ENCODE measurements at places on chromosomes 13 and 19.

DNA sequence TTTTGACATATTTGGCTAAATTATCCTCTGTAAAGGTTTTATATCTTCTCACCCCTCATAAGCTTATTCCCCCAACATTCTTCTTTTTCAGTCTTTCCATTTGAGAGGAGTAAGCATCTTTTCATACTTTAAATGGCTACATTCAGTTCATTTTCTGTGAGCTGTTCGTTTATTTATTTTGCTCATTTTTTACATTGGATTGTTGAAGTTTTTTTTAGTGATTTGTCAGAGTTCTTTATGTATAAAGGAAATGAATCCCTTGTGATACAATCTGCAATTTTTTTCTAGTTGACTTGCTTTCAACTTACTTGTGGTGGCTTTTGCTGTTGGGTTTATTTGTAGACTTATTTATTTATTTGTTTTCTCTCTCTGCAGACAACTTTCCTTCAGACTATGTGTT, 250.3 kb downstream of the DLEU7 start:
- DNase-seq: no peak

DNA sequence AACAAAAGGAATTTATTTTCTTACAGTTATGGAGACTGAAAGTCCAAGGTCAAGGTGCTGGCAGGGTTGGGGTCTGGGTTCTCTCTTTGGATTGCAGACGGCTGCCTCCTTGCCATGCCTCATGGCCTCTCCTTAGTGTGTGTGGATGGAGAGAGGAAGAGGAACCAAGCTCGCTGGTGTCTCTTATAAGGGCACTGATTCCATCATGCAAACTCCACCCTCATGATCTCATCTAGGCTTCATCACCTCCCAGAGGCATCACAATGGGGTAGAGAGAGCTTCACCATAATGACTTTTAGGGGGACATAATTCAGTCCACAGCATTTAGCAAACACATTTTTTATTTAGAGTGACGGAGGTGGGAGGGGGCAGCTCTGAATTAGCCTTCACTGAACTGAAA, 104.9 kb upstream of the ABCC4 start:
- no peak for DNase-seq

GRCh38 chr13:103229674-103230073, 163.5 kb upstream of the SLC10A2 start:
- no peak for DNase-seq

DNA sequence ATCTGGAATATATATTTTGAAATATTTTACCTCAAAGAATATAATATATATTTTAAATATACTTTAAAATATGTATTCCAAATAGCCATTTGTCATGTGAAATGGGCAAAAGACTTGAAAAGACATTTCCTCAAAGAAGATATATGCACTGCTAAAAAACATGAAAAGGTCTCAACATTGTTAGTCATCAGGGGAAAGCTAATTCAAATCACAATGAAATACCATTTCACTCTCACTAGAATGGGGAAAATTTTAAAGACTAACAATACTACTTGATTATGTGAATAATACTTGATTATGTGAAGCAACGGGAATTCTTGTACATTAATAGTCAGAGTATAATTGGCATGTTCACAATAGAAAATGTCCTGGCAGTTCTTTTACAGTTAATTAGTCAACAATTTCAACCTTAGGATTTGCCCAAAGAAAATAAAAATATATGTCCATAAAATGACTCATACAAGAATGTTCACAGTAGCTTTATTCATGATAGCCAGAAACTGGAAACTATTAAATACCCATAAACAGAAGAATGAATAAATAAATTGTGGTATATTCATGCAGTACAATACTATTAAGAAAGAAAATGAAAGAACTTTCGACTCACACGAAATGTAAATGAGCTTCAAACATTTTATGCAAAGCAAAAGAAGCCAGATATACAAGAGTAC, 6.8 kb upstream of the KBTBD6 start:
- no peak for DNase-seq

GRCh38 chr19:4732680-4733114, 9.1 kb upstream of the DPP9 start:
- peak; percentile 13 for DNase-seq

DNA sequence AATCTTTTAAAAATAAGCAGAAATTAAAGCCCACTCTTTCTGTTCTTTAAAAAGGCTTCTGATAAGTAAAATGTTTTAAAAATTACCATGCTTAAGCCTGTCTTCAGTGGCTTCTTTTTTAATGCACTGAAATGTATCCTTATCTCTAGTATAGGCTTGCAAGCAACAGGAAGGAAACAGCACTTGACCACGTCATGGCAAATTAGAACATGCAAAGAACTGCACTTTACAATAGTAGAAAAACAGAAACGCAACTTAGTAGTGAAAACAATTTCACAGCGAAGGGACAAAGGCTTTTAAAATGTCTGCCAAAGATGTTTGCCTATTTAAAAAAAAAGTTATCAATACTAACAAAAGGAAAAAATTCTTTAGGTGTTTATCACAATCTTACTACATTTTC, 36.3 kb downstream of the ELF1 start:
- DNase-seq: peak; percentile 26

DNA sequence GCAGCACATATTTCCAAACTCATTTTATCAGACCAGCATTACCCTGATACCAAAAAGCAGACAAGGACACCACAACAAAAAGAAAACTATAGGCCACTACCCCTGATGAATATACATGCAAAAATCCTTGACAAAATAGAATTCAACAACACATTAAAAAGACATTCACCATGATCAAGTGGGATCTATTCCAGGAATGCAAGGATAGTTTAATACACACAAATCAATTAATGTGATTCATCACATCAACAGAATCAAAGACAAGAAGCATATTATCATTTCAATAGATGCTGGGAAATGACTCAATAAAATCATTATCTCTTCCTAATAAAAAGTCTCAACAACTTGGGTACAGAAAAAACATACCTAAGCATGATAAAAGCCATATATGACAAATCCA, 11.2 kb downstream of the ZNF347 start:
- DNase-seq: no peak

GRCh38 chr19:47273313-47274070, 1.2 kb upstream of the INAFM1 start:
- DNase-seq: peak; percentile 85

DNA sequence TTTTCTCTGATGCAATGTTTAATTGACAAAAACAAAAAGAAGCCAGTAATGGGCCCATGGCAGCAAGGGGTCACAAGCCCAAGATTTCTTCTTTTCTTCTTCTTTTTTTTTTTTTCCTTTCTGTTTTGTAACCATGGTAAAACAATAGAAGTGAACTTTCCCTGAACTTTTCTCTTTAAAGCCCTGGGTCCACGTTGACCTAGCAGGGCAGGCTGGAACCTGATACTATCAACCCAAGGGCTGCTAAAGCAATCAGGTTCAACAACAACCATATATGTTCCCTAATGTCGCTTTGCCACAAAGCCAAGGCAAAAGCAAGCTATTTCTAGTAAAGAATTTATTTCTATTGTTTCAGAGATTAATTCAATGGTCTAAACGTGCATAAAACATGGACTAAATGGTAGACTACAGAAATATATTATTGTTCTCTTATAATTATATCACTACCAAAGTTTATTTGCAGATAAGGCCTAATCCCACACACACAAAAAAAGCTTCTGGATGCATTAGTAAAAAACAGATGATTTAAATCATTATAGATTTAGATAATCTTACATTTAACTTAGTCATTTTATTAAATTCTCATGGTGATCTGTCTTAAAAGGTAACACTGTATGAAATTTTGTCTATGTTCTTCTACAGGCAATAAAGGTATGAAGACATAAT, 153.9 kb downstream of the DACH1 start:
- no peak for DNase-seq

DNA sequence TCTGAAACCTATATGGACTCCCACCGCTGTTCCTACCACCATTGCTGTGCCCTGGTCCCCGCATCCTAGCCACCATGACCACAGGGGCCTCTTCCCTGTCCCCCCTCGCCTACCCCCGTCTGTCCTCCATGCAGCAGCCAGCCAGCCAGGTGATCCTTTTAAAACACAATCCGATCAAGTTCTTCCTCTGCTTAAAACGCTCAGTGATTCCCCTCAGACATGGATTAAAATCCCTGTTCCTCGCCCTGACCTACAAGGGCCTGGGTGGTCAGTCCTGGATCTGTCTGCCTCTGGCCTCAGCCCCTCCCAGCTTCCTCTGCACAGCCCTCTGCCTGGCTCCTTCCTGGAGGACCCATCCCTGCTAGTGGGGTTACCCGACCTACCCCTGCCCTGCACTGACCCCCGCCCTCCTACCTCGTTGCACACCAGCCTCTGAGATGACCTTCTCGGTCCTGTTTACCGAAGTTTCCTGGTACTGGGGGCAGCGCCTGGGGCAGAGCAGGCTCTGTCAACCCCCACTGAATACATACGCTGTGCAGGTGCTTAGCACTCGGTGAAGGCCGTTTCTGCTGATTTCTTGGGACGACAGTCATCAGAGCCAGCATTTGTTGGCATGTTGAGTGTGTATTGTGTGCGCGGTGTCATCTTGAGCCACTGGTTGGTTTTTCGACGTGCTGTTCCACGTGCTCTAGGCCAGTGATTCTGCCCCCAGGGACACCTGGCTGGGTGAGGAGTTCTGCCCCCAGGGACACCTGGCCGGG, 14.7 kb upstream of the LENG8 start:
- DNase-seq: no peak

GRCh38 chr13:77628170-77628569, 69.3 kb upstream of the SLAIN1 start:
- DNase-seq: no peak

DNA sequence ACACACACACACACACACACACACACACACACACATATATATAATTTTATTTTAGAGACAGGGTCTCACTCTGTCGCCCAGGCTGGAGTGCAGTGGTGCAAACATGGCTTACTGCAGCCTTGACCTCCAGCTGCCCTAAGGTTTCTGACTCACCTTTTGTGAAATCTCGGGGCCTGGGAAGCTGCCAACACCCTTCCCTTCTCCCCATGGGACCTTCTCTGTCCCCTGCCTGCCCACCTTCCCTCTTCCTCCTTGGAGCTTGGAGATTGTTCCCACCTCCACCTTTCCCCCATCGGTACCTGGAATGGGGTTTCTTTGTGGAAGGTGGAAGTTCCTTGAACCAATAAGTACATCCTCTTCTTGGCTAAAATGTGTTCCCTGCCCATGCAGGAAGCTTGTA, 6.3 kb downstream of the ARRDC5 start:
- DNase-seq: no peak

GRCh38 chr19:44735011-44735410, 13.5 kb upstream of the BCL3 start:
- DNase-seq: no peak

DNA sequence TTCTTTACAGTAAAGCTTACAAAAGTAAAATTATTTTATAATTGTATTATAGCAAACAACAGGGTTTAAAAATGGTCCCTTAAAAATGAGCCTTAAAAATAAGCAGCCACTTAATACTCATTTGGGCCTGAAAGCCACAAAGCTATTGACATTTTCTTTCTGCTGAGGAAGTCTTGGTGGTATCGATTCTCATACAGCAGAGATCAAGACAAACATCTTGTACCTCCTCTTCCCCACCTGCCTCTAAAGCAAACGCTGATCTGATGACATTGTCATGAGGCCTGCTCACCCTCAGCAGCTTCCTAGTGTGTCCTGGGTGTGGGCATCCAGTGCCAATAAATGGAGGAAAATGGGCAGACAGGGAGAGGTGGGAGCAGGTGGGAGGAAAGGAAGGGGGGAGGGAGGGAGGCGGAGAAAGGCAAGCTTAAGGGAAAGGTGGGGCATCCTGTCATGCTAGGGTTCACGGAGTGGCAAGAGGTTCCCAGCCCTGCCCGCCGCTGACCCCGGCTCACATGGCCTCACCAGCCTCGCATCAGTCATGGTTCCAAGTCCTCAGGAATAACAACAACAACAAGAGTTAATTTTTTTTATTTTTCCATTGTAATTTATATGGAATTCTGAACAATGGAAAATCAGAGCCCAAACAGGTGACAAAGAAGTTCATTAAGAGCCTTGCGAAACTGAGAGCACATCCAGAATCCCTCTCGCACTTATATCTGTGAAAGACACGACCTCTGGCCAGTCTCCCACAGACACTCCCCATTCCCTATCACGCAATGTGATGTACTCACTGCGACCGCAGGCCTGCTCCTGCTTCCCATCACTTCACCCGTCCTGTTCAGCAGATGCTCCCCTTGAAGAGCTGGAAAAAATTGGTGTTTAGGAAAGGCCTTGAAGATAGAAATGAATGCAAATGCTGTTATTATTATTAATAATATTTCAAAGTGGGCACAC, 15.1 kb upstream of the ATP11A start:
- no peak for DNase-seq

GRCh38 chr13:110559429-110559943, 2.0 kb downstream of the RAB20 start:
- no peak for DNase-seq

DNA sequence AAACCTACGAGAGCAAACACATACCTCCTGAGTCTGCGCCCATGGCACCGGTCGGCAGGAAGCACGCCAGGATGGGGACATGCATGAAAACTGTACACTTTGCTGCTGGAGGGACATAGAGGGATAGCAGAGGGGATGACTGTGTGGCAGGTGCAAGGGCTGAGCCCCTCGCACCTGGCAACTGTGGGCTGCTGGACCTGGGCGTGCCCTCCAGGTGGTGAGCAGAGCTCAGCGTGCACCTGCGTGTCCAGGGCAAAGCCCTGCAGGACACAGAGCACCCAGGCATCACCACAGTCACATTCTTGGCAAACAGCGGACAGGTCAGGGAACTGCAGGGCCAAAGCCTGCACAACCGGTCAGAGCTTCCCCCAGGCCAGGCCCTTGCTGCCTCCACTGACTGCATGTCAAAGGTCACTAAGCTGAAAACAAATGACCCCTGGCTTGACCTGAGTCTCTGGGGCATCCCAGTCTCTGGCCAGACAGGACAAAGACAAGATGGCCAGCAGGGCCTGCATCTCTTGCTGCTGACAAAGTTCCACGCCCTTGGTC, 9.0 kb upstream of the ISYNA1 start:
- no peak for DNase-seq

GRCh38 chr13:26967119-26968038, 204.2 kb downstream of the USP12 start:
- DNase-seq: no peak

- no peak for DNase-seq
These were observed 45.0 kb upstream of the LRCH1 start for GRCh38 chr13:46507981-46508380.

DNA sequence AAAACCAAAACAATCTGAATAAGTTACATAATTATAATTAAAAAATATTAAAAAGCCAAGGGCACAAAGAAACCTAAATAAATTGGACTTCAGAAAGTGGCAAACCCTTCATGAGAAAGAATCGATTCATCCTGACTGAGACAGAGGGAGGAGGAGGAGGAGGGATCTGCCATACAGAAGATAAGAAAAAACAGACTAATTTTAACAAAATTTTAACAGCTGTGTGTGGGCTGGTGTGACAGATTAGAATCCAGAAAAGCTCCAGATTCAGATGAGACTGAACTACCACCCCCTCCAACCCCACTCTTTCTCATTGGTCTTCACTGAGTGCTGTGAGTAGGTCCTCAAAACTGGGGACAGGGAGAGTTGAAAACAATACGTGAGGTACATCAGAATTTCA, 111.5 kb upstream of the HTR2A start:
- DNase-seq: no peak

- no peak for DNase-seq
These were observed 163.6 kb downstream of the FGF9 start for GRCh38 chr13:21834521-21834920.

GRCh38 chr19:16885166-16885565, 3.6 kb upstream of the F2RL3 start:
- no peak for DNase-seq

- DNase-seq: peak; percentile 5
These were observed 661 bp upstream of the MIR17HG start for GRCh38 chr13:91346850-91347201.

Measured in activated T-cell treated with anti-CD3 and anti-CD28 coated beads for 1 hour (primary cell).